ENCODE measurements at places on chromosomes 12 and 14.

DNA sequence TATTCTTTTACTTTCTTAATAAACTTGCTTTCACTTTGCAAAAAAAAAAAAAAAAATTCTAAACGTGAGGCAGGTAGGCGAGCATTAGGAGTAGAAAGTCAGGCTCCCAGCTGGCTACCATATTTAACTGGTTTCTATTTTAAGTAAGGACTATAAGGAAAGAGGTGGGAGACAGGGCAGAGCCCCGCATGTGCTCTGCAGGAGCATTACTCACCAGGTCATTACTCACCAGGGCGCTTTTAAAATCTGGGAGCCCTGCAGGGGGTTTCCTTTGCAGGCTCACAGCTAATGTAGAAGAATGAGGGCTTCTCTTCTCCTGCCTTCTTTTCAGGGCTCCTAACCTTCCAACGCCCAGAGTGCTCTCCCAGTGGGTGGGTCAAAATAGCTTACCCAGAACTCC, 14.0 kb upstream of the DPF3 start:
- DNase-seq, result peak; percentile 51

GRCh38 chr12:10140001-10140400, 10.0 kb upstream of the CLEC7A start:
- peak; percentile 72 for DNase-seq

GRCh38 chr12:47819896-47820630, at the start of gene HDAC7:
HDAC7 (minus strand) TSS chr12:47819903; CDS start chr12:47819785, 118 bp downstream.
- DNase-seq, result peak; percentile 84

DNA sequence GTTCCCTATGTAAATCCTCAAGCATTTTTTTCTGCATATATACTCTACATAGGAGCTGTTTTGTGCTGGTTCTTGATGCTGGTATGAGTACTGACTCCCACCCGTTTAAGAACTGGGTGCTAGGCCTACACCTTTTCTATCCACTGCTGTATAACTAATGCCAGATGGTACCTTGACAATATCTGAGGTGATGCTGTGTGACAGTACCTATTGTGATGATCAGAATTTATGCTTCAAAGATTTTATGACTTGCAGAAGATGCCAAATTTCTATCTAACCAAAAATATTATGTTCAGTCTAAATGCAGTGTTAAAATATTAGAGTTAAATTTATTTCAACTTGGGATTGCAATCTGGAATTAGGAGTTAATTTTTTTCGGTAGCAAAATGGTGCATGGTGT, 272.3 kb upstream of the NOVA1 start:
- DNase-seq, result no peak

DNA sequence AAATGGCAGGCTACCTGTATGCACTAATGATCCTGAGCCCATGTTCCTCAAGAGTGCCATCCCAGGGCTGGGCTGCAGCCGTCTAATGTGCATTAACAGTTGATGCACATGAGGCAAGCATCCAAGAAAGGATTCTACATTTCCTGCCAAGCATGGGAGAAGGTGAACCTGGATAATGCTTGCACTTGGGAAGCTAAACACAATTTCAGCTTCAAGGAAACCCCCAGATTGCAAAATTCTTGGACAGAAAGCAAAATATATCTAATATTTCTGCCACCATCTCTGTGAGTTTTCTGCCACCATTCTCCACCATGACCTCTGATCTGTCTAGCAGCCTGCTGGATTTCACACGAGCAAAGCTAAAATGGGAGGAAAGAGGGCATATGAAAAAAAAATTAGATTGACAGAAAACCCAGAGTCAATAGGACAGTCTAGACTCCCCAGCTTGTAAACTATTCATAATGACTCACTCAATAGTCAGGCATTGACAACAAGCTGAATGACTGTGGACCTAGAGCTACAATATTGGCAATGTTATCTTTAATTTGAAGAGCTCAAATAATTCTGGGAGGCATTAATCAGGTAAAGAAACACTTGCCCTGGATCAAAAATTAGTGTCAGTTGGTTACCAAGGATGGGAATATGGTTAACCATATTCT, 91.9 kb upstream of the BCL2L14 start:
- DNase-seq, result no peak

DNA sequence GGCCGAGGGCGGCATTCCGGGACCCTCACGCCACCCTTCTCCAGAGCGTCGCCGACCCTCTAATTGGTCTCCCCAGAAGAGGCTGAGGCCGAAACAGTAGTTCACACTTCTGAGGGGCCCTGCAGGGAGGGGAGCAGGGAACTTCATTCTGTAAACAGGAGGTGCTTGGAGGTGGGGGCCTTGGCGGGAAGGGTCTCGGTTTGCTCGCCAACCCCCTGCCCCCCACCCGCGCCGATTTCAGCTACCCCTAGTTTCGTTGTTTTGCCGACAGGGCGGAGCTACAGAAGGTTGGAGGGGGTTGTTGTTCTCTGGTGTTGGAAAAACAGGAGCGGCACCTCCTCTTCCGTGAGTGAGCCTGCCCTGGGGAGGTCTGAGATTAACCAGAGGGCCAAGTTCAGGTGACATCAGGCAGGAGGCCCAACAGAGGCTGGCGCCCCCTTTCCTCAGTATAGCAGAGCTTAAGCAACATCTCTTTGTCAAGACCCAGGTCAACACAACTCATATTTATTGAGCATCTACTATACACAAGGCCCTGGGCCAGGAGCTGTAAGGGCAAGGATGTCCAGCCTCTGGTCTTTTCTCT, 682 bp downstream of the ERBB3 start:
- no peak for DNase-seq

DNA sequence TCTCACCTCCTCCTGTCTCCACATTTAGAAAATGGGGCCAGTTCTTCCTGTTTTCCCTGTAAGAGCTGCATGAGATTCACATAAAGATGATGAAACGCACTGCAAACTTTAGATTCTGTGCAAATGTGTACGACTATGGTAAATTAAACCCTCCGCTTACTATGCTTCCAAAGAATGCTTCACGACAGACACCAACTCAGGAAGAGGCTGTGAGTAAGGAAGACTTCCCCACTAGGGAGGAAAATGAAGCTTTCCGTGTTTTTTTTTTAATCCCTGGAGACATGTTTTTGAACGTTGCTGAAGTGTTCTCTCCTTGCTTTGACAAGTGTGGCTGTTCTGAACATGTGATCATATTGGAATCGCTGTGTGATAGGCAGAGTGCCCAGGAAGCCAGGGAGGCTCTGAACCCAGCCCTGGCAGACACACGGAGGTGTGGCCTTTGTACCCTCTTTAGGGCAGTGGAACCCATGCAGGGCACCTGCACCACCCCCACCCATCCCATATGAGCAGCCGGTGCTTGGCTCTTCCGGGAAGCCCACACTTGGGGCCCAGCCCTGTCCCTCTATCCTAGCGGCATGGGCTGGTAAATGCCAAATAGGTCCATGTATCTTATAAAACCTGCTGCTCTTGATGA, 7.5 kb upstream of the SYNE3 start:
- no peak for DNase-seq

DNA sequence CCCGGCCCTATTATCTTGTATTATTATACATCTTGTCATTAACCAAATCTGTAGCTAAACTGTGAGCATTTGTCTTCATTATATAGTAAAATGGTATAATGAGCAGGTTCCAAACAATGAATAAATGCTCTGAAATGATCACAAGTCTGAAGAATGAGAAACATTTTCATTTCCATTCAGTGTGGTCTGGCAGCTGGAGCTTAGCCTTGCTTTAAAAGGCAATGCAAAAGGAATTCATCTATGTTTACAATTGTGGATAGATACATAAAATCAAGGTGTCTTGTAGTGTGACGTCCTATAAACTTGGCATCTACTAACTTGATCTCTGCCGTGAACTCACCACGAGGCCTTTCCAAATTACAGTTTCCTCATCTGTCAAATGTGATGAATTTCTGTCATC, 168.3 kb downstream of the RMST start:
- no peak for DNase-seq
